ENCODE measurements at places on chromosomes 4 and X. TPM values are rescaled to one million over a fixed set of nuclear protein-coding genes. Genes with fewer than 3 reads are reported as not detected.
A peak's percentile ranks its signal among the peaks of the same experiment; 100 is the strongest.

DNA sequence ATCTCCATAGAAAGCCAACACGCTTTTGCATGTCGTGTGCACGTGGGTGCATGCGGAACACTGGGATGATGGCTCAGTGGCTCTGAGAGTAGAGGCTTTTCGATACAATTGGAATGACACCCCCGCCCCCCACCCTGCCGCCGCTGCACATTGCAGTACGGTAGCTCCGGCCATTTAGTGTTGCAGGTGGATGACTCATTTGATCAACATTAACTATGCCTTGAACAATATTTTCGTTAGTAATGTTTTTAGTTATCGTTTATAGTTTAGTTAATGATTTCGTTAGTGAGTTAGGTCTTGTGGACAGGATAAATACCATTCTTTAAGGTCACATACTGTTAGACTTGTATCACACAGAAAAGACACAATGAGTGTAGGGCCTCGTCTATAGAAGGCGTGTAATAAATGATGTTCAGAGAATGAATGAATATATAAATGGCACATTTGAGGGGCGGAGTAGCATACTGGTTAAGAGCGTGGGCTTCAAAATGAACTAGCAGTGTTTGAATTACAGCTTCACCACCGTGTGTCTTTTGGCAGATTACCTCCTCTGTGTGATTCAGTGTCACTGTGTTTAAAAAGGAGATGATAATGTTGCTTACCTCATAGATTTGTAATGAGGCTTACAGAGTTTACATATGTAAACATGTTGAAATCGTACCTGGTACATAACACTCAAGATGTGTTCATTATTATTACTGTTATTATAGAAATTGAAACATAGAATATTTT lies 67.2 kb upstream of the TENM3 start:
- DNase-seq, result no peak

Gene SLC6A8
- total RNA-seq, result 28.8 TPM

- no peak for DNase-seq
These were observed 95.5 kb downstream of the TENM3 start for GRCh38 chr4:182338746-182339145.

DNA sequence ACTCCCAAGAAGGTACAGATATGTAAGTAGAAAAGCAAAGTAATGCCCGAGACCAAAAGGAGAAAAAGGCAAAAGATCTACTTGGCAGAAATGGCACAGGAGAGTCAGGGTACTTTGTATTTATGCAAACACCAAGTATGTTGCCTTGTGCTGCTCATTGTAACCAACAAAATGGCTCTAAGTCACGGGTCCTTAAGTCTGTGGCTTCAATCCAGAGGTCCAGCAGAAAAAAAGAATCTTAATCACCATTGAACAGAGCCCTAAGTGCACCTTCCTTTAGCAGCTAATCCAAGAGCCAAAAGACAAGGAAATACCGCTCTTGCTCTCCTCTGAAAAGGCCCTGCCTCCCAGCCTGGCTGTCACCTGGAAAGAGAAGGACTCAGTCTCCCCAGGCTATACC lies 324.9 kb upstream of the PPARGC1A start:
- DNase-seq, result no peak

- no peak for DNase-seq
These were observed 2.4 kb upstream of the PTCHD1 start for GRCh38 chrX:23332101-23332887.

DNA sequence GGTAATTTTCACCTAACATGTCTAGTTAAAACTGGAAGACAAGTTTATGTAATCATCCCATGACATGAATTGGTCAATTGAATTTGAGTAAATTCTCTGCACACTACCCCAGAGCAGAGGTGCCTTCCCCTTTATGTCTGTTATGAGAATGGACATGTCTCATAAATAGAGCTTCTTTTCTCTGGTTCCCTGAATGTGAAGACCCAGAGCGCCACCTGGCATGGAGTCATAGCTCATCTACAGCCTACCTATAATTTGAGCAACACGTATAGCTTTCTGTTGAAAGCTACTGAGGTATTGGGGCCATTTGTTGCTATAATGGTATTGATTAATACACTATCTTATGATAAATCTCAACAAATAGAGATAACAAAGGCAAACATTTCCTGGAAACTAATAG lies 626.5 kb upstream of the GALNTL6 start:
- no peak for DNase-seq

DNA sequence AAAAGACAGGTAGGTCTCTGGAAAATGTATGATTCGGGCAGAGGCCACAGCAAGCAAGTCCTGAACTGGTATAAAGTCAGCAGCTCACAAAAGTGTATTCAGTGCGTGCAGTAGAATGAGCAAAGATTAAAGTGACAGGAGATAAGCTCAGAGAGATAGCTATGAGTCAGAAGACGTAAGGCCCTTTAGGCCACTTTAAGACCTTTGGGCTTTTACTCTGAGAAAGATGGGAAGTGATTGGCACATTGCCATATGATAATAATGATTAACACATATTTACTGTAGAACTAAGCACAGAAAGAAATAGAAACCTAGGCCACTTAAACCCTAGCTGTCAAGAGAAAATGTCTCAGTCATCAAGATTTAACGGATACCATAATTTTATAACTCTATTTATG lies 51.7 kb downstream of the TBCK start:
- DNase-seq, result no peak

- peak; percentile 61 for DNase-seq
These were observed 159.1 kb upstream of the PITX2 start for GRCh38 chr4:110781944-110782343.

Gene TIGD4
- 0.18 TPM for total RNA-seq

Gene SYTL4
- 18.4 TPM for total RNA-seq

DNA sequence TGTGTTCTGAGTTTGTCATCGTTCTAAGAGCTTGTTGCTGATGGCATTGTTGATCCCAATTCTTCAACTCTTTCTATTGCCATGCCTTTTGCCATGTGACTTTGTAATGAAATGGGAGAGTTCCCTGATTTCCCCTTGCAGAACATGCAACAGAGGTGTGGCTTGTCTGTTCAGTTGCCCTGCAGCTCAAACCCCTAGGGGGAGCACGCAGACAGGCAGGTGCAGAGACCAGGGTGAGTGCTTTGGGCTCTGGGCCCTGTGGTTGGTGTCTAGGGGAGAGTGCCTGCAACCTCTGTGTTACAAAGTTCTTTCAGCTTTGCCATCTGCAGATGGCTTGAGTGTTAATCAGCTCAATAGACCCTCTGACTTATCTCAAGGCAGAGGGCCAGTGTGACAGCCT lies 332.7 kb downstream of the MID1IP1 start:
- DNase-seq, result no peak

DNA sequence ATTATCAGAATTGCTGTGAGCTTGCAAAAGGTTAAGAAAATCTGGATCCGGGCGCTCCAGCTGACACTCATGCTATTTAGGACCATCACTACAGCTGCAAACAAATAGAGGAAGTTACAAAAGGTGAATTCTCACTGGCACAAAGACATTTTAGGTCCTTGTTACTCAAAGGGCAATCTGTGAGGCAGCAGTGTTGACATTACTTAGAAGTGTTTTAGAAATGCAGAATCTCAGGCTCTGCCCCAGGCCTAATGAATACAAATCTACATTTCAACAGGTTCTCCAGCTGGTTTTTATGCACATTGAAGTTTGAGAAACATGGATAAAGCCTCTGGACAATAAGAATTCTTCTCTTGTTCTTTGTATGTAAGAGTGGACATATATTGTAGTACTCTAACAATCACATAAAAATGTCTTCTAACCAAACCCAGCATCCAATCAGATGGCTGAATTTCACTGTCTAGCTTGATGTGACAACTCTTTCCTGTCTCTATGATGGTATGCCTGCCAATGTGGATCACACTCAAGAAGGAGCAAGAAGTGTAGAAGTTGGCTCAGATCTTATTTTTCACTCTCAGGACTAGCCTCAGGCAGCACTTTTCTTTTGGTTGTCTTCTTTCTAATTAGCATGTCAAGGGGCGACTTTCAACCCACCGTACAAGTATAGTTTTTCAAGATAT lies 18.8 kb downstream of the SLC7A11 start:
- peak; percentile 37 for DNase-seq

Gene P2RY10
- not detected for total RNA-seq

- DNase-seq, result no peak
These were observed 122.4 kb downstream of the RASL11B start for GRCh38 chr4:52984462-52984881.

Gene AIMP1
- 42.4 TPM for total RNA-seq

Gene ARAP2
- total RNA-seq, result 0.16 TPM

DNA sequence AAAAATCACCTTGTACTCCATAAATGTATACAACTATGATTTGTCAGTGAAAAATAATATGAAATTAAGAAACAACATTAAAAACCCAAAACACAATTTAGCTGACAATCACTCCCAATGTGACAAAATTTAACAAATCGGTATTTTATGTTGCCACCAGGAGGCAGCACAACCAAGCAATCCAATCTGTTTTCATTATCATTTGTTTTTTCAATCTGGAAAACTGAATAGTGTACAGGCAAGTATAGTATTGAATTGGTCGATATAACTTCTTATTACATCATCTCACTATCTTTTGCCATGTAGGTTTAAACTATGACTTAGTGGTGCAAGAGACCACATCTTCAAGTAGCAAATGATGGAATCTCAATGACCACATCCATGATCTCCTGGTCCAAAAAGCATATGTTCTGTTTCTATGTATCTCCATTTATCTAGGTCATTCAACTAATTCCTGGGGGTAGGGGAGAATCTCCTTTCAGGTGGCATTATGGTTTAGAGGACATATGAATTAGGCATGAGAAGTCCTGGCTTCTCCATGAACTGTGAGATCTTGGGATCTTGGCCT lies 112.9 kb upstream of the AGA start:
- peak; percentile 7 for DNase-seq

- DNase-seq, result peak; percentile 71
These were observed 43.0 kb downstream of the AMELX start for GRCh38 chrX:11336201-11336600.

Gene MAB21L2
- total RNA-seq, result not detected

Gene FANCB
- 7.9 TPM for total RNA-seq

Gene TKTL2
- total RNA-seq, result not detected

DNA sequence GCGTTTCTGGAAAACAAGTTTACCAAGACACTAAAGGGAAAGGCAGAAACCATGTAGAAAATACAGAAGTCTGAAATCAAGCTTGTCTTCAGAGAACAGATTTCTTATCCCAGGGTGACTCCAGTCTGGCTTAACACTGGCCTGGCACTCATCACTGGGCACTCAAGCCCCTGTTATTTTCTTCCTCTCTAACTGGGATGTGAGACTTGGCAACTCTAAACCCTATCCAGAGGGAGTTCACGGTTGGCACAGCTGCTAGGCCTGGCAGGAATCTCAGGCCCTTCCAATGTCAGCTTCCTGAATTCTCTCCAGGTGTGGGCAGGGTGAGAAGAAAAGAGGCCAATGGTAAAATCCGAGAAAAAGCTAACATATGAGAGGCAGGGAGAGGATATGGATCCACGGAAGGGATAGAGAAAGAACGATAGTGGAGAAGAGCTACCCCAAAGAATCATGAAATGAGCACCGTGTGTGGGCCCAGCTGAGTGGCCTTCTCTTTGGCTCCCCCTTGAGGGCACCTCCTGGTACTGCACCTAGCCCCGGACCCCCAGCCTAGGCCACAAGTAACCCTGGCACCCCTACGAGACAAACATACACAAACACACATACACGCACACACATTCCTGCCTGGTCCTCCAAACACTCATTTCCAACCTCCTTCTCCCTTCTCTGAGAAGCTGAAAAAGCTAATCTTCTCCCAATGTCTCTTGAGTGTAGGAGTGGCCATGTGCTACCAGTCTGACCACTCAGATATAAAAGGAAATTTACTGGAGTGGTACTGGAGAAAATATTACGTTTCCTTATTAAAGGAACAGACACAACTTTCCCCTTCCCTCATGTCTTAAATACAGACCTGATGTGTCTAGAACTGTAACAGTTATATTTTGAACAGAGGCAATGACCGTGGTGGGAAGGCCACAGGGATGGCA lies 16.6 kb upstream of the PTCHD1 start:
- peak; percentile 19 for DNase-seq

Gene ADH1B
- not detected for total RNA-seq

Gene MAGEB17
- total RNA-seq, result not detected

DNA sequence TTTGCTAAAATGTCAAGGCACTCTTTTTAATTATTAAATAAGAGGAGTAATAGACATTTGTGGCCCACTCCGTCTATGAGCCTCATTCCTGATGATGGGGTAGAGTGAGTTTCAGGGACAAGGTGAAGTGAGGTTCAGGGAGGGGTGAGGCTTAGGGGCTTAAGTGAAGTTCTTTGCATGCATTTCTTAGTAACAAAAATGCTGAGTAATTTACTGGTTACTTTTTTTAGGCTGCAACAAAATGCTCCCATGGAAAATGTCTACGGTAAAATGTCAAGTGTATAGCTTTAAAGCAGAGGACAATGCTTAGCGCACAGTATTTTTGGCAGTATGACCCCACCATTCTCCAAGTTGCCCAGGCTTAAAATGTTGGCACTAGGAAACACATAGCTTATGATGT lies 2.0 kb upstream of the USO1 start:
- DNase-seq, result no peak

DNA sequence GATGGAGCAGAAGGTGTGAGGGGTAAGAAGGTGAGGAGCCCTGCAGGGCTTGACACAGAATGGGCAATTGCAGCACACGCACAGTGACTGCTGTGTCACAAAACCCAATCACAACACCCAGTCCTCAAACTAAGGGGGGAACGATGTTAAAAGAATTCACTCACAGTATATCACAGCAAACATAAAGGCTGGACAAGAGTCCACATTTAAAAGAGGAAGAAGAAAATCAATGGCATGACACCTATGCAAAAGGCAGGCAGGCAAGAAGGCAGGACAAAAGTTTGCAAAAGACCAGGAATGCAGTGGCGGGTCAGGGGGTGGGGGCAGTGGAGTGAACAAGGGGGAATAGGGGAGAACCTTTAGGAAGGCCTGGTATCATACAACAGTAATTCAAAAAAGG lies 77.7 kb downstream of the CDS1 start:
- no peak for DNase-seq

- no peak for DNase-seq
These were observed at the start of gene LOC101059915 for GRCh38 chrX:71667328-71668247. LOC101059915 (plus strand) TSS chrX:71667546.

DNA sequence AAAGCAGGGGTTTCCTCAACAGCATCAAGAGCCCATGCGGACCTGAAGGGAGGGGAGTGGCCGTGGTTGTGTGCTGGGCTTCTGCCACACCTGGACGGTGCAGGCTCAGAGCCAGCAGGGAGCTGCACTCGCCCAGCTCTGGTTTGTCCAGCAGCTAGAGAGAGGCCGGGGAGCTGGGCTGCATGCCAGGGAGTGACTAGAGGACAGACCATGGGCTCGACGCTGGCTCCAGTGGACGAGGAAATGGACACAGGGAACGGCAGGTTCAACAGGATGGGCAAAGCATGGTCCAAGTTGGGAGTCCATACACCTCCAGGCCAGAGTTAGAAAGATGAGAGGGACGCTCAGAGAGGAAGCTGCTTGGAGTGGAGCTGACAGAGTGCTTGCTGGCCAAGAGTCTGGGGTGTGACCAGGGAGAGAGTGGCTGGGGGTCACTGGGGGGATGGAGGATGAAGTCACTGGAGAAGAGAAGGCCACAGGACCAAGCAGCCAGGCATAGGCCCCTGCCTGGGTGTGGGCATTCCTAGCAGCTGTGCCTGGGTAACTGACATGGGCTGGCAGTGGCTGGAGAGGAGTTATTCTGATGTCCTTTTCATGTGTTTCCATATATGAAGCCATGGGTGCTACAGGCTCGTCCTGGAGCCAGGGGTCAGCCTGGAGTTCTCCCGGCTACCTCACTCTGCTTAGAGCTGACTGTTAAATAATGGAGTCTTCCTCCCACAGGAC lies 42.8 kb downstream of the HTT-AS start:
- no peak for DNase-seq

GRCh38 chr4:125572601-125573000 lies 257.8 kb downstream of the FAT4 start:
- no peak for DNase-seq

All from endothelial cell of umbilical vein (primary cell).